ENCODE measurements at places on chromosomes 7 and 10. TPM values are rescaled to one million over a fixed set of nuclear protein-coding genes. Genes with fewer than 3 reads are reported as not detected.

RBM20 gene
- total RNA-seq, result 0.36 TPM

CALHM2 gene
- 1.9 TPM for total RNA-seq

CAV1 gene
- total RNA-seq, result 250 TPM

DNA sequence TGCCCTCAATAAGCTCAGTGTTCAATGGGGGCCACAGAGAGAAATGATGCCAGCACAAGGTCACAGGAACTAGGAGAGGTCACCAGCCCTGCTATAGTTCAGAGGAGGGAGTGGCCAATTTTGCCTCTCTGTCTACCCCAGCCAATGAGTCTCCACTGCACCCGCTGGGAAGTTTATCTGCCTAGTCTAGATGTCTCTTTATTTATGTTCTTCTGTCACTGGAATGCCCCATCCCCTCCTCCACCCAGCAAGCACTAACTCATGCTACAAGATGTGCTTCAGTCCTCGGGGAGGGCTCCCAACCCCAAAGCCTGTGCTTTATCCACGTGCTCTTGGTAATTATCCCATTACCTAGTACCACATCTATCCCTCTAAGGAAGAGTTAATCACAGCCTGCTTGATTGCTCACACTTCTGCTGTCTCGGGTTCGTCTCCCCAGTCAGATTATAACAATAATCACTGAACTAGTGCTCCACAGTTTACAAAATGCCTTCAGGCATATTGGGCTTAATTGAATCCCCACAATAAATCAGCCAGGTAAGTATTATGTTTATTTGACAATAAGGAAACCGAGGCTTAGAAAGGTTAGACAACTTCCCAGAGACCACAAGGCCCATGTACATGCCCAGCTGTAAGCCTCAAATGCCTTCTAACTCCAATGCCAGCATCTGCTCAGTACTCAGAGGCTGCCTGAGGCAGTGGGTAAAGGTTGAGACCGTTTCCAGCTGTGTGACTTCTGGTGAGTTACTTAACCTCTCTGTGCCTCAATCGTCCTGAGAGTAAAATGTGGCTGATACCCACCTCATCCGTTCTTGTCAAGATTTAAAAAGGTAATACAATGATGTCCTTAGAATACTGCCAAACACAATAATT lies 3.9 kb downstream of the HIP1 start:
- DNase-seq, result no peak

DNA sequence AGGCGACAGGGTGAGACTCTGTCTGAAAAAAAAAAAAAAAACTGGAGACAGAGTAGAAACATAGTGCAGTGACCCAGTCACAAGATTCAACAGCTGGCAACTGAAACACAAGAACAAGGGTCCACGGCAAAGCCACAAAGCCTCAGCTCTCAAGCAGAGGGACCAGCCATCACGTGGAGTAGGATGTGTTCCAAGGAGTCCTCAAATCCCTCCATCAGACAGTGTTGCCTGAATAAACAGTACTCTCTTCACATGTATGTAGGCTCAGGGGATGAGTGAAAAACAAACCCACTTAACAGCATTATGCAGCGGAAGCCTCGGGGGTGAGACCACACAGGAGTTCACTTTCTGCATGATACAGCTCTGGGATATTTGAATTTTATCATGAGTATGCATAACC lies 62.0 kb downstream of the SLIT1 start:
- DNase-seq, result no peak

GRCh38 chr7:33054261-33054964 lies 8.2 kb downstream of the NT5C3A start:
- DNase-seq, result peak; percentile 30

GRCh38 chr7:25594122-25594521 lies 365.8 kb upstream of the NPVF start:
- no peak for DNase-seq

- DNase-seq, result peak; percentile 80
Observed at GRCh38 chr10:79090134-79090803, 21.5 kb downstream of the ZMIZ1 start.

DNA sequence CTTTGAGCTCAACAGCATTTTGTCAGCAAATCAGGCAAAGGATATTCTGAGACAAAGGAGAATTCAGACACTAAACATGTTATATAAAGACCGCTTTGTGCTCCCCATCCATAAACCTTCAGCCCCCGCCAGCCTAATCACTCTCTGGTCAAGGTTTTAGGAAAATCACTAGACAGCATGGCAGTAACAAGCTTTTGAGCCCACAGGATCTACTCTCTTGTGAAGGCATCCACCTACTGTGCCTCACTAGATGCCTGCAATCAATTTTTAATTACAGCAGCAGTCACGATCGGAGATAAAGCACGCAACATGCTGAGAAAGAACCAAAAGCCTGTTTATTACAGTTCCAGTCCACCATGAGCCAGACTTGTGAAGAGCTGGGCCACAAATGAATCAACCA lies 19.1 kb downstream of the PDE1C start:
- peak; percentile 65 for DNase-seq

DNA sequence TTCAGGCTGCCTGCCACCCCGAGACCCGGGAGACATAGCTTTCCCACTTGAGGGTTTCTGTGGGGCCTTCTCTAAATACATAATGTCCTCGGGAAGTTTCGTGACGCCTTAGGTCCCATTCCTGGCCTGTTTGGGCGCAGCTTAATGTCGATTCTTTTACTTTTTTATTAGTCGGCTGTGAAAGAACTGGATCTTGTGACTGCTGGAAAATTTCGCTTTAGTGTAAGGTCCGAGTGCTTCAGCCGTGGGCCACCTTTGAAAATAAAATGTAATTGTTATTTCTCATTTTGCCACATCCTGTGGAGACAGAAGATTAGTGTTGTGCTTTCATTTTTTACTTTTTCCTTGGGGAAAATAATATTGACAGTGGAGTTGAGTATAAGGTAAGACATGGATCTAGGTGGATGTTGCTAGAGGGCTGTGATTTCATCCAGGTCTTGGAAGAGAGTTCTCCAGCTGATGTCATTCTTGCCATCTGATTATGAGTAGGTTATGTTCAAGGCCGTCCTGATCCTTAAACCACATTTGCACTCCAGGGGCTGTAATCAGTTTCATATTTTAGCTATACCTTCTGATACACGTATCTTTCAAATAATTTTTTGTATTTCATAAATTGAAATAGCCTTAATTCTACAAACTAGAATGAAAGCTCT lies 830 bp downstream of the RAB18 start:
- no peak for DNase-seq

- DNase-seq, result no peak
Observed at GRCh38 chr7:37259319-37259821, 189.3 kb downstream of the ELMO1 start.

DNA sequence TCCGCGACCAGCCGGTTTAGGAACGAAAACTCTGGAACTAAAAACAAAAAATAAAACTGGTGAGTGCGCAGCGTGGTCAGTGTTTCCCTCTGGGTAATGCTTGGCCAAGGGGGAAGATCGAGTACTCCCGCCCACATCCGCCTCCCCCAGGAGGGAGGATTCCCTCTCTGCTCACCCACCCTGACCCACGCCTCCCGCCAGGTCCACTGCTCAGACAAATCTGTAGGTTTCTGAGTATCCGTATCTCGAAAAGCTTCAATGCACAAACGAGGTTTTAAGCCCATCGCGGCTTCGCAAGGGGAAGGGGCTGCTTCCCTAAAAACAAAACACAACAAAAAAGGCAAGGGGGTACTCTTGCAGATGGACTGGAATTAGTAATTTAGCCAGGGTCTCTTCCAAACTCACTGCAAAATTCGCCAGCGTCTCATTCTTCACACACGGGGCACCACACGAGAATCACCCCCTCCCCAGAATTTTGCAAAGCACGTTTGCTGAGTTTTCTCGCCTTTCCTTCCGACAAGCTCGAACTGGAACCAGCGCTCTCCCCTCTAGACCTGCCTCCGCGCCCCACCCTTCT lies 75.2 kb downstream of the INSIG1 start:
- DNase-seq, result no peak

DNA sequence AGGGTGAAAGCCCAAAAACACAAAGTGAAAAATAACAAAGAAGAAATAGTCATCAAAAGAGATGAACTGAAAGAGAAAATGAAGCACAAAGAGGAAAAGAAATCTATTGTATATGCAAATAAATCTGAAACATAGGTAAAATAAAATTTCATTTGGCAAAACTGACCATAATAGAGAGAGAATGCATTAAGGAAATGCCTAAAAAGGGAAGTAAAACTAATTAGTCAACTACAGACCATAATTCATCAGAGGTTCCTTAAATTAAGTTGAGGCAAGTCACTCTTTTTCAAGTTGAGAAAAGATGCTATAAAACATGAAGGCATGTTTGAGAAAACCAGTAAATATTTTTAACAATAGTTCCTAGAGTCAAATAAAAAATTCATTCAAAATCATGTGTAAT lies 233.3 kb downstream of the LRRN3 start:
- no peak for DNase-seq

GRCh38 chr10:132132421-132132841 lies 54.3 kb upstream of the DPYSL4 start:
- DNase-seq, result no peak

DNA sequence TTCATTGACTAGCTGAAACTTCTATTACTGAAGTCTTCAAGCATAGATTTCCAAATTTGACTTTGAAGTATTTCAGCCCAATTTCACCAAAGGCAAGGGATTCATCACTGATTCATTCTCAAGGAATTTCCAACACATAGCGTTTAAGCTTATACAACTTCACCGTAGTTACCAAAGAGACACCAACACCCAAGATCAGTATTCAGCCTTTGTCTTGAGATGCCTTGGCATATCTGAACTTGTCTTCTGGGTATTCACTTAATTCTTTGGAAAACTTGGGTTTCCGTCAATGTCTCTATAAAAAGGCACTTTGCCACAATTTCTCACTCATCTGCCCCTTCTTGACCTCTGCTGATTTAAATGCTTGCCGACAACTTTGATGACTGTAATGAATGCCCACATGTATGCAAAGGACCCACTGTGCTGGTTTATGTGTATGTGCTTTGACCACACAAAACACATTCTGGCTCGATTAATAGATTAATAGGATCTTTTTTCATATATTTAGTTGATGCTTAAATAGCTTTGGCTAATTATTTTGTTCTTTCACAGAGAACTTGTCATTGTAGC lies 49.6 kb downstream of the TES start:
- DNase-seq, result peak; percentile 91

- no peak for DNase-seq
Observed at GRCh38 chr7:67878808-67879207, 882.2 kb downstream of the TYW1 start.

GRCh38 chr7:100022621-100023020 lies 7.2 kb downstream of the ZKSCAN1 start:
- DNase-seq, result no peak

DNA sequence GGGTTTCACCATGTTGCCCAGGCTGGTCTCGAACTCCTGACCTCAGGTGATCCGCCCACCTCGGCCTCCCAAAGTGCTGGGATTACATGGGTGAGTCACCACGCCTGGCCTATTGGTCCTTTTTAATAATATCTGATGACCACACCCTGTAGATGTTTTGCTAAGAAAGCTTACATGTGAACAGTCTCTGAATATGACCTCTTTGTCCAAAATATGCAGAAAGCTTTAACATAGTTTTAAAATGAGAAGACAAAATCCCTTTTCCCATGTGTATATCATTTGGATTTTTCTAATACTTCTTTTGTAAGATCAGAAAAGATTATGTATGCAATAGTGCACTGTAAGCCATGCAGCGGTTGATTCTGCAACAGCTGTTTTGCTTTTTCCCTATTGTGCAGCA lies 38.5 kb downstream of the MCU start:
- no peak for DNase-seq

- no peak for DNase-seq
Observed at GRCh38 chr7:29123626-29124190, 22.6 kb downstream of the CPVL start.

DNA sequence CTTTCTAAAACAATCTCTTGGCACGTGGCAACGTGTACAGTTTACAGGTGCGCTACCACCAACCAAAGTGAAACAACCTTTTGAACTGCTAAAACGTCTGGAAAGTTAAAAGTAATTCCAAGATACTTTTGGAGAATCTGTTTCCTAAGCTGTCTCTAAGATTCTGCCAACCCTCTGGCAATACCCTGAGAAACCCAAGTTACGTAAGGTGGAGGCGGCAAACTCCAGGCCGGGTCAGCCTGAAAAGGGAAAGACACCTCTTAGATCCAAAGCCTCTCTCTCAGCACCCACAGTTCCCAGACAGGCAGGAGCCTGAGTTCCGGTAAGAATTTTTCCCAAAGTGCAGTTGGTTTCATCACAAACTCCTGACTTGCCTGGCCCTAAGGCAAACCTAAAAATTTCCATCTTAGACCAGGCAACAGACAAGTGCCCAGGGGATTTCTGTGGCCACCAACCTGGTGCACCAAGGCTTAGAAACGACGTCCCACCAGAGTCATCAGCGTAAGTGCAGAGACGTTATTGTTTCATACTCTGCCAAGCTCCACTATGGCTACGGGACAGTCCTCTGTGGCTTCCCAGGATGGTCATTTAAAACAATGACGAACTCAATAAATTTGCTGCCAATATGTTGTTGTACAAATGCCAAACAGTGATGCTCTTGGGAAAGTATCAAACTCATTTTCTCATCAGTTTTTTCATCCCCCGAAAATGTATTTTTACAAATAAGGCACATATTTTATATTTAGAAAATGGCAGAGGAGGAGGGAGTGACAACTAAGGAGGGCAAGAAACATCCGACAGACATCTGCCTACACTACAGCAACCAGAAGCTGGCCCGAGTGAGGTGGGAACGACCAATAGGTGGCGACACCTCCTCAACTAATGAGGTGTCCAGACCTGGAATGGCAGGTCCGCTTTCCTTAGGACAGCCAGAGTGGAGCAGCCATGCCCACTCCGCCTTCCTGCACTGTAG lies 205.8 kb upstream of the FRMD4A start:
- DNase-seq, result peak; percentile 74

- no peak for DNase-seq
Observed at GRCh38 chr10:94225589-94225988, 137.2 kb downstream of the NOC3L start.

DNA sequence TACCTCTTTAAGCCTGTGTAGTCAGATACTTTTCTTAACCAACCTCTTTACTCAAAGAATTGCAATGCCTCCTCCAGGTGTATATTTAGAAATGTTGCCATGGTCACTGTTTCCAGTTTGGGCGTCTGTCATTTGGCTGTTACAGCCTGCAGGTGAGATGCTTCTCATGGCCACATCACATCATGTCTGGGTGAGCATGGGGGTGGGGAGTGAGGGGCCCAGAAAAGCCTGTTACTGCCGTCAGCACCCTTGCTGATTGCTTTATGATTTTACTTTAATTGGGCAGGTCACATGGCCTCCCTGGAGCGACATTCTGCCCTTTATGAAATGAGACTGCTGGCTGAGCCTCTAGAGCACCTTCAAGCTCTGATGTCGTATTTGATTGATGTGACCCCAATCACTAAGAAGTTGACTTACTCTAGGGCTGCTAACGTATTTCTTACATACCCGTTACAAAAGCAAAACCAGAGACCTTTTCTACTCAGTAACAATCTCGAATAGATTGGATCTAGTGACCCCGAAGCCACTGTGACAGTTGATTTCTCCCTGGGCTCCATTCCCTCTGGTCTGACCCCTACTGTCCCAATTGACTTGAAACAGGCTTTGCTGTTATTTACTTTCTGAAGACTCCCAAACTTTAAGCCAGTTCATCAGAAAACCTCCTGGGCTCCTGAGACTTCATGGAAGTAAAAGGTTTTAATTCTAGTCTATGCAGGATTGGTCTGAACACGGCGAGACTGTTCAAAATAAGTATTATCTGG lies 60.7 kb downstream of the OTUD1 start:
- DNase-seq, result no peak

- no peak for DNase-seq
Observed at GRCh38 chr7:116861717-116862116, 670 bp upstream of the CAPZA2 start.
